Retina (tissue), 1 donor: ENCODE measurements at places on chromosomes 4 and X.

DNA sequence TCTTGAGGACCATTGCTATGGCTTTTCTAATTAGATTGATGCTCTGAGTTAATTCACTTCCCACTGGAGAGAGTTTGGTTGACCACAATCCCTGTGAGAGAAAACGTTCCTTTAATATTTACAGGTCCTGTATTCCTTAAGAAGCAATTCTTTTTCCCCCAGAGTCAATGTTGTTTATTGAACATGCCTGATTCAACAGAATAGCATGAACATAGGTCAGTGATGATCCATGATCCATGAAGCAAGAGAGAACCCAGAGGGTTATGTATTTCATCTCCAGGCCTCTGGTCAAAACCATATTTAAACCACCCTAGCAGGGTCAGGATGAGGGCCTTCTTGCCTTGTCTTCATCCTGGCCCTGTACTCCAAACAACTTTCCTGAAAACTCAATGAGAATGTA, 39.4 kb upstream of the EFHC2 start:
- no peak for DNase-seq

DNA sequence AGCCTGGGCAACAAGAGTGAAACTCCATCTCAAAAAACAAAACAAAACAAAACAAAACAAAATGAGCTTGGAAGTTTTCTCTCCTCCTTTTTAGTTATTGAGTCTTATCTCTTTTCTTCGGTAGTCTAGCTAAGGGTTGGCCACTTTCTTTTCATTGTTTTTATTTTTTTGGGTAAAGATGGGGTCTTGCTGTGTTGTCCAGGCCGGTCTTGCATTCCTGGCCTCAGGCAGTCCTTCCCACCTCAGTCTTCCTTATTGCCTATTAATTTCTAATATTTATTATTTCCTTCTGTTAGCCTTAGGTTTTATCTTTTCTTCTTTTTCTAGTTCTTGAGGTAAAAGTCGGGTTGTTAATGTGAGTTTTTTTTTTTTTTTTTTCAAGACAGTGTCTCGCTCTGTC, 16.4 kb downstream of the METAP1 start:
- DNase-seq: no peak

- DNase-seq: no peak
These were observed 684.5 kb downstream of the GRID2 start for GRCh38 chr4:92988301-92988700.

GRCh38 chrX:114924856-114925255, 92.6 kb downstream of the IL13RA2 start:
- DNase-seq: no peak

DNA sequence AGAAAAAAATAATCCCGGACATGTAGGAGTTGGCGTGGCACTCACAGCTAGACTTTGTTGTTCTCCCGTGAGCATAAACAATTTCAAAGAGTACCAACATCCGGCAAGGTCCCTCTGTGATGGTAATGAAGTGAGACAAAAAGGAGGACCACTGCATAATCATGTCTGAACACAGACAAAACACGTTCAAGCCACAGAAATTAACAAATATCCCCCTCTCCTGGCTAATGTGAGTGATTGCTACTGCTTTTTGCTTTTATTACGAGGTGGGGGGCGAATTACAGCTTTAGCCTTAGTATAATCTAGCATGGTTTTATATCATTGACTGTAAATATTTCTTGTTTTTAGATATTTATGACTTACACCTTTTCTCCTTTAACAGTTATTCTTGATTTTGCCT, 118.5 kb downstream of the PLS3 start:
- no peak for DNase-seq

GRCh38 chr4:123398066-123398852, 1.7 kb downstream of the SPRY1 start:
- no peak for DNase-seq

DNA sequence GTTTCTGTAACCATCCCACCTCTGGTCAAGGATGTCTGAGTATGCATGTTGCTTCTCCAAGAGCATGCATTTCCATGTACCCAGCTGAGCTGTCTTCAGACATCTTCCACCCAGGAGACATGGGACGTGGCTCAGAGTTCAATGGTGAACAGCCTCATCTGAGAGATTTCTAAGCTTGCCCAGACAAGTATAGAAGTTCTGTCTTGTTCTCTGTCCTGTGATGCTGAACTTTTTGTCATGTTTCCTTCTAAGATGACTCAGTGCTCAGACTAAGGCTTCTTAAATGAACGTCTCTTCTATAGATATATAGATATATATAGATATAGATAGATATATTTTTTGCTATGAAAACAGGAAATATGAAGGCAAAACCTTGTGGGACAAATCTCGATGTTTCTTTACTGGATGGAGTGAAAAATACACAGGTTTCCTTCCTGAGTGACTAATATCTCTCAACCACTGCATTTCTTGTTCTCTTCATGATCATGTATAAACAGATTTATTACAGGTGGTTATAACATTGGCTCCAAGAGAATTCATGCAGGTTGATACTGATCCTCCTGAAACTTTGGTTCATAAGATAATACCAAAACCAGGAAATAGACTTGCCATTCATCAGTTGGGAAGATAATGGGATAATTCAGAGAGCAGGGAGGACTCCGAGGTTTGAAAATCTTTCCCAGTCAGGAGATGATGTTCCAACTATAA, 168.2 kb downstream of the ZNF518B start:
- DNase-seq: no peak

DNA sequence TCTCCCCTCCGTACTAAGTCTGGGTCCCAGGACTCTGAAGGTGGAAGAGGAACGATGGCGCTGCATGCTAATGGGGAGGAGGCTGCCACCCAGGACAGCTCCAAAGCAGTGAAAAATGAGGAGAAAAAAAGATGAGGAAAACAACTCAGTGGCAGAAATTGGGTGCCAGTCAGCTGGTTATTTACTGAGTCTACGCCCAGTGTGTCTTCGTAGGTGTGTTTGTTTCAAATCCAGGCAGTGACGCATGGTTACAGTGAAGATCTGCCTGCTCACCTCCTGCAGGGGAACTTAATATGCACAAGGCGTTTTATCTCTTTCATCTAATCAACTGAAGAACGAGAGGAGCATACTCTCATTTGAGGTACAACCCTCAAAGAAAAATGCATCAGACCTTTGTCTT, 70.9 kb upstream of the FBXW7 start:
- no peak for DNase-seq

GRCh38 chrX:151676196-151676595, 19.1 kb upstream of the PRRG3 start:
- no peak for DNase-seq

DNA sequence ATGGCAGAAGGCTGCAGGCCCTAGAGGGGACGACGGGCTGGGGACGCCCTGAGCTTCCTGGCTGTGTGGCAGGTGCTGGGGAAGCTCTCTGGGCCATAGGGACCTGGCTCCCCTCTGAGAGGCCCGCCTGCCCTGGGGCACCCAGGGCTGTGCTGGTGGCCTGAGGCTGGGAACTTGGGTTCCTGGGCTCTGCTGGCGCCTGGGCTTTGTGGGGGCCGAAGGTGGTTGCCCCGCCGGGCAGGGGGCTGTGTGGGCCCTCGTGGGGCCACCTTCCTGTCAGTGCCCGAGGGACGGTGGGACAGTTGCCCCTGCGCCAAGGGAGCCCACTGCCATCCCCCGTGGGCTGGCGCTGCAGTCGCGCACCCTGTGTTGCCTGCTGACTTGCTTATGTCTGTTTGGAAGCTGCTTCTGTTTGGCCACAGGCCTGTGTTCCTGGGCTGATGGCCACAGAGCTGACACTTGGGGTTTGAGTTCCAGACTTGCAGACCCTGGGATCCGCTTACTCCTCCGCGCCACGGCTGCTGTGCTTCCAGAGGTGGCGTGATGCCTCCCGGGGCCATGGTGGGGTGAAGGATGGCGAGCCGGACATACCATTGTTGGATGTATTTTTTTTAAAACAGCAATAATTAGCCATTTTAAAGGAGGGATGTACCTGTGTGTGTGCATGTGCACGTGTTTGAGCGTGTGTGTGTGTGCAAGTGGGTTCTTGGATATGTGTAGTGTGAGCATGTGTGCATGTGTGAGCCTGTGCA, 8.5 kb downstream of the NAT8L start:
- DNase-seq: no peak

DNA sequence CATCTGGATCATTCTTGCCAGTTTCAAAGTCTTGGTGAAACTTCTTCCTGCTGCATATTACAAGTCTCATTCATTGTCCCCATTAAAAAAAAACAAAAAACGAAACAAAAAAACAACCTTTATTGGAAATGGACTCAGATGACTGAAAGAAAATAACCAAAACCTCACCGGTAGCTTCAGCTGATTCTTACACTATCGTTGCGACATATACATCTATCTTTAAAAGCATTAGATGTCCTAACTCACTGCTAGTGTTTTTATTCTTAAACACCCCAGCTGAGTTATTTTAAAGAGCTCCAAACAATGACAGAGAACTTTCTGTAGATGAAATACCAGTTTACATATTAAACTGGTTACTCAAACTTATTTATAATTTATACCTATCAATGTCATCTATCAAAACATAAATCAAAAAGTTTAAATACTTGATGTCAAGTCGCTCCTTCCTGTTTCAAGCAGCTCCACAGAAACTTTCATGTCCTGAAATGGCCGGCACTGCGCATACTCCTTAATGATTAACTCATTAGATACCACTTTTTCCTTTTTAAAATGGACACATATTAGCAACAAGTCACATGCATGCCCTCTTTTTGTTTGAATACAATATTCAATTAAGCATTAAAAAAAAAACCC, 87.2 kb downstream of the HPRT1 start:
- no peak for DNase-seq

DNA sequence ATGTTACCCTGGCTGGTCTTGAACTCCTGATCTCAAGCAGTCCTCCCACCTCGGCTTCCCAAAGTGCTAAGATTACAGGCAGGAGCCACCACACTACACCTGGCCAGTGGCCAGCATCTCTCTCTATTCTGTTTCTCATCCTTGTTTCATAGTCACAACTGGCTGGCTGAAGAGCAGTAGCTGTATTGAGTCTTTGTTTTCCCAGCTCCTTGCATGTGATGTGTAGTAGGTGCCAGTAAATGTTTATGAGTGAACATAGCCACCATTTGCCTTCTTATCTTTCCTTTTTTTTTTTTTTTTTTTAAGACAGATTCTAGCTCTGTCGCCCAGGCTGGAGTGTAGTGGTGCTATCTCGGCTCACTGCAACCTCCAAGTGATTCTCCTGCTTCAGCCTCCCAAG, 23.6 kb downstream of the NUDT9 start:
- no peak for DNase-seq

DNA sequence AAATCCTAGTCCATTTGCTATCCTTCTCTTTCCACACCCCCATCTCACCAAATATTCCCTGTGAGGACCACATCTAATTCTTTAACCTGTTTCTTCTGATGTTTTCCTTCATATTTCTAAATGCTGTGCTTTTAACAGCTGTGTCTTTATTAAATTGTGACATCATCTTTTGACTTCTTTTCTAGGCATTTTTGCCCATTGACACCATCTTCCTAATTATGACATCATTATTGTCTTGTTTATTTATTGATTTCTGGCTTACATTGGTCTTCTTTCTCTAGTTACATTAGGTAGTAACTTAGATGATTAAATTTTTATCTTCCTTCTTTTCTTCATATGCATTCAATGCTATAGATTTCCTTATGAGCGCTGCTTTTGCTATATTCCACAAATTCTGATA, 175.8 kb upstream of the PDE5A start:
- no peak for DNase-seq

DNA sequence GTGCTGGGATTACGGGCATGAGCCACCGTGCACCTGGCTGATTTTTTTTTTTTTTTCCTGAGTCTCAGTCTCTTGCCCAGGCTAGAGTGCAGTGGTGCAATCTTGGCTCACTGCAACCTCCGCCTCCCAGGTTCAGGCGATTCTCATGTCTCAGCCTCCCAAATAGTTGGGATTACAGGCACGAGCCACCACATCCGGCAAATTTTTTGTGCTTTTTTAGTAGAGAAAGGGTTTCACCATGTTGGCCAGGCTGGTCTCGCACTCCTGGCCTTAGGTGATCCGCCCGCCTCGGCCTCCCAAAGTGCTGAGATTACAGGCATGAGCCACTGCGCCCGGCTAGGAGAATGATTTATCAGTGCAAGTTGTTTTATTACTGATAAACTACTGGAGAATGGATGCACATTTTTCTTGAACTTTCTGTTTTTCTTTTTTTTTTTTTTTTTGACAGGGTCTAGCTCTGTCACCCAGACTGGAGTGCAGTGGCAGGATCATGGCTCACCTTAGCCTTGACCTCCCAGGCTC, 39.7 kb upstream of the DHRSX start:
- DNase-seq: no peak
